ENCODE measurements at places on chromosomes 16 and 17.
A peak's percentile ranks its signal among the peaks of the same experiment; 100 is the strongest.

GRCh38 chr17:36808180-36808661, 129.1 kb upstream of the LHX1 start:
- no peak for DNase-seq

- DNase-seq: no peak
Measured at GRCh38 chr17:30858556-30859250, 26.9 kb downstream of the ATAD5 start.

GRCh38 chr17:5121186-5121841, 5.5 kb downstream of the USP6 start:
- no peak for DNase-seq

GRCh38 chr17:9200699-9201359, 179.5 kb downstream of the NTN1 start:
- DNase-seq: no peak

DNA sequence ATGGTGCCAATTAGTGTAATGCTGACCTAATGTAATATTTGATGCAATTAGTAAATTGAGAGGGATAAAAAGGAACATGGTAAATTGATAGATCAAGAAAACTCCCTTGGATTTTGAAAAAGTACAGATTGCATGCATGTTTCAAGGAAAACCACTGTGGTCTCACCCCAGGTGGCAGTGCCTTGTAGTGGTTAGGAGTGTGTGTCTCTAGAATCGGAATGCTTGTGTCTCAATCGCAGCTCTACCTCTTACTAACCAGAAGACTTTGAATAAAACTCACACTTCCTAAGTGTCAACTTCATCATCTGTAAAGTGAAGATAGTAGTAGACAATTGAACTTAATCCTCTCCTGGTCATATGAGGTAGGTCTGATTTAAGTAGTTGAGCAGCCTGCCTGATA, 128.9 kb upstream of the GOT2 start:
- no peak for DNase-seq

- peak; percentile 3 for DNase-seq
Measured at GRCh38 chr17:47895347-47895855, 635 bp upstream of the SP2 start.

DNA sequence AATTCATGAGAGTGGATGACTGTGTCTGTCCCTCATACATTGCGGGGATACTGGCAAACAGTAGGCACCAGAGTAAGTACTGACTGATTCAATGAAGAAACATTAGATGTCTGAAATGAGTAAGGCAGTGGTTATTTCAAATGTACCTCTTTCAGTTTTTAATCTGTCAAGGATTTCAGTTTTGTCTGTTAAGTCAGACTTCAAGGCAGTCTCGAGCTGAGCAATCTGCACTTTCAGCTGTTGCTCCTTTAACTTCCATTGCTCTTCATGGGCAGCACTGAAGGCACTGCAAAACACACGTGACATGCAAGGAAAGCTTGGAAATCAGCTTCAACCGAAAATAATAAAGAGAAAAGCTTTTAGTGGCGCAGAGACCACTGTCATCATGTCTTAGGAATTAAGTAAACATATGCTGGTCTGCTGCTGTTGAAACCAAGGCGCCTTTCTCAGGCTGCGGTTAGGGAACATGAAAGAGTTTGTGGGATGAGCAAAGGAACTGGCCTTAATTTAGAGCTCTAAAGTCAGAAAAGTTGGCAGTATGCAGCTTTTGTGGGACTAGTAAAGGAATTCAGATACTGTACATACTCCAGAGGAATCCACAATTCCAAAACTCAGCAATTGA, 38.8 kb downstream of the RPGRIP1L start:
- DNase-seq: no peak

DNA sequence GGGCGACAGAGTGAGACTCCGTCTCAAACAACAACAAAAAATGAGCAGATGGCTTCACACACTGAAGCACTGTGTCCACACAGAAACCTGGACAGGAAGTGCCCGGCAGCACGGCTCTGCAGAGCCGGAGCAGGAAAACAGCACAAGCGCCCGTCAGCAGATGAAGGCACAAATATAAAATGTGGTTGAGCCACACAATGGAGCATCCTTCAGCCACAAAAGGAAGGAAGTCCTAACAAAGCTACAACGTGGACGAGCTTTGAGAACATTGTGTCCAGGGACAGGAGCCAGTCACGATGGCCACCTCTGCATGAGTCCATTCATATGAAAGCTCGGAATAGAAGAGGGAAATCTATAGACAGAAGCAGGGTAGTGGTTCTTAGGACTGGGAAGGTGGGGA, 15.7 kb downstream of the RHBDF2 start:
- no peak for DNase-seq

DNA sequence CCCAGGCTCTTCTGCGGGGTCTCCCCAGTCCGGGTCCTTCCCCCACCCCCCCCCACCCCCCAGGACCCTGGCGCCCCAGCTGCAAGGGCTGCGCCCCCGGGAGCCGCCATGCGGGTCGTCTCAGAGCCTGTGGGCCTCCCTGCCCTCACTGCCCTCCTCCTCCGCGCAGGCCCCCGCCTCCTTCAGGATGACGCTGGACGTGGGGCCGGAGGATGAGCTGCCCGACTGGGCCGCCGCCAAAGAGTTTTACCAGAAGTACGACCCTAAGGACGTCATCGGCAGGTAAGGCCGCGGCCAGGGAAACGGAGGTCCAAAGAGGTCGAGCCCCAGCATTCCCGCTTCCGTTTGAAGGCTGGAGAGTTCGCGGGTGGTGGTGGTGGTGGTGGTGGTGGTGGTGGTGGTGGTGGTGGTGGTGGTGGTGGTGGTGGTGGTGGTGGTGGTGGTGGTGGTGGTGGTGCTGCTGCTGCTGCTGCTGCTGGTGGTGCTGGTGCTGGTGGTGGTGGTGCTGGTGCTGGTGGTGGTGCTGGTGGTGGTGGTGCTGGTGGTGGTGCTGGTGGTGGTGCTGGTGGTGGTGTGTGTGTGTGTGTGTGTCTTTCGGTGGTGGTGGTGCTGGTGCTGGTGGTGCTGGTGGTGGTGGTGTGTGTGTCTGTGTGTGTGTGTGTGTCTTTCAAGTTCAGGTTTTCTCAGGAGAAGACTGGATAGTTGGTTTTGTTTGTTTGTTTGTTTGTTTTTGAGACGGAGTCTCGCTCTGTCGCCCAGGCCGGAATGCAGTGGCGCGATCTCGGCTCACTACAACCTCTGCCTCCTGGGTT, 615 bp downstream of the PHKG2 start:
- DNase-seq: no peak

- DNase-seq: no peak
Measured at GRCh38 chr17:27808628-27809027, 8.3 kb upstream of the NOS2 start.

GRCh38 chr16:69384974-69385373, 833 bp downstream of the TERF2 start:
- DNase-seq: no peak

Measured in stimulated activated CD4-positive, alpha-beta T cell treated with anti-CD3 and anti-CD28 coated beads, Interleukin-15, amount 100 ng/mL, for 1 hour (primary cell).